ENCODE measurements at places on chromosomes 12 and 14.

DNA sequence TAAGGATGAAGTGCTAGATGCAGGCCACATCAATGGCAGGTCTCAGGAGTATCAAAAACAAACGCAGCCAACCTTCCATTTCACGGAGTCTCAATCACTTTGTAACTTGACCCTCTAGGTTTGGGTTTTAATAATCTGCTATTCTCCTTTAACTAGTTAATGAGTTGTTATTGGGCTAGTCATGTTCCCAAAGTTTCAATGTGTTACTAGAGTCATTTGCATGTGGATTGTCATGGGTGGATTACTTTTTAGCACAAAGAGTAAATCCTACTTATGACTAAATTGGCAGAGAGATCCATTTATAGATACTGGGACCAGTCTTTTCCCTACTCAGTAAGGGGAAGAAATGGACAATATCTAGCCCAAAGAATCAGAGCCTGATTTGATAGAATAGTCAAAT is 151.0 kb downstream of the BCAT1 start:
- DNase-seq = no peak

DNA sequence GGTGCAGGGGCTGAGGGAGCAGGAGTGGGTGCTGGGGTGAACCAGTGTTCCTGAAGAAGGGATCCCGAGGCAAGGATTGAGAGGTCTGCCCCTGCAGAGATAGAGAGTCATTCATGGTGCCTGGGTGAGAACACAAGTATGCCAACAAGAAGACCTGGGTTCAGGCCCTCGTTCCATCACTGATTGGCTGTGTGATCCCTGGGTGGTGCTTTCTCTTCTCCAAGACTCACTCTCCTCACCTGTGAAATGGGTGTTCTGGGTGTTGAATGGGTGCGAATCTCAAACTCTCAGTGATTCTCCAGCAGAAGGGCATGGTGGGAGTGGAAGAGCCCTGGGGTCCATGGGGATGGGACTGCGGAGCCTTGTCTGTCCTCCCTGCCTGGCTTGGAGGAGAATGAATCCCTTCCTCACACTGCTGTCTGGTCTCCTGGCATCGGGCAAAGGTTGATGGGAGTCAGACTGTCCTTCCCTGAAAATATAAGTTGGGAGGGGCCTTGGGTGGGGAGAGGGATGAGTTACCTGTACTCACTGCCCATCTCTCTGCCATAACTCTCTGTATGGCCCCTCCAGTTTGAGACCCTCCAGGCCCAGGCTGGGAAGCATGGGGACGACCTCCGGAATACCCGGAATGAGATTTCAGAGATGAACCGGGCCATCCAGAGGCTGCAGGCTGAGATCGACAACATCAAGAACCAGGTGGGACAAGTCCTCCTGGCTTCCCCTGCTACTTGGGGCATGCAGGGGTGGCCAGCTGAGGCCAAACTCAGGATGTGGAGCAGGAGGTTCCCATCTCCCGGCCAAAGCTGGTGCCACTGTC is 9.6 kb downstream of the KRT7 start:
- no peak for DNase-seq

DNA sequence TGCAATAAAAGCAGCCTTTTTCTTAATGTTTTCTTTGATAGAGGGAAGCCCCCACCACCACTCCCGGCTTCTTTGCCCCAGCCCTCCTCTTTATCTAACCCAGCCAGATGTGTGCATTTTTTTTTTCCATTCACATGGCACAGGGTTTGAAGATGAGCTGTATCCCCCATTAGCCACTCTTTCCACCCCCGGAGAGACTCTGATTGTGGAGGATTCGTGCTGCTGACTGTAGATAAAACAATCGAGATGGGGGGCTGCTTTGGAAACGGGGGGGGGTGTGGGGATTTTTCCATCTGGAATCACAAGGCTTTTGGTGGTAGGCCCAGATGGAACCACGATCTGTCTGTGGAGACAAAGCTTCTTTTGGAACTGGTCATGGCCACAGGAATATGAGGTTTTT is 46.2 kb upstream of the VASH1 start:
- no peak for DNase-seq

- no peak for DNase-seq
Observed at GRCh38 chr12:71109834-71110233, 48.0 kb downstream of the TSPAN8 start.
